ENCODE measurements at places on chromosomes 6 and 20. TPM values are rescaled to one million over a fixed set of nuclear protein-coding genes. Genes with fewer than 3 reads are reported as not detected.

OLIG3 gene
- total RNA-seq: not detected

WFDC2 gene
- not detected for total RNA-seq

OR10C1 gene
- not detected for total RNA-seq

TBX18 gene
- total RNA-seq: 18.6 TPM

GFOD1 gene
- total RNA-seq: 1.8 TPM
